ENCODE measurements at places on chromosomes 3 and 15.

GRCh38 chr3:51860703-51861665 is at the start of gene IQCF2:
Gene IQCF2 (plus strand): TSS chr3:51861615. CDS start chr3:51861667, 52 bp downstream.
- no peak for DNase-seq

DNA sequence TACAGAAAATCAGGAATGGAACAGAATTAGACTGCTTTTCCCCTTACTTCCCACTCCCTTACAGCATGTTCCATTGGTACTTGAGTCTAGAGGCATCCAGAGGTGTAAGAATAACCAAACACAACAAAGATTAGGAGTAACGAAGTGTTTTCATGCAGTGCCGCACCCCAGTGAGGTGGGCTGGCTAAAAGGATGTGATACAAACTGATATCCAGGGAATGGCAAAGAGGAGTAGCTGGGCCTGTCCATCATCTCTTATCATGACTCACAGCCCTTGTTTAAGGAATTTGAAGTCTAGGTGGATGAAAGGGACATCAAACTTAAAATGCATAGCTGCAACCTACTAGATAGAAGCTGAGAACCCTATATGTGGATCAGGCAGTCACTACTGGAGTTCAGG is 16.4 kb downstream of the SCG5 start:
- no peak for DNase-seq

DNA sequence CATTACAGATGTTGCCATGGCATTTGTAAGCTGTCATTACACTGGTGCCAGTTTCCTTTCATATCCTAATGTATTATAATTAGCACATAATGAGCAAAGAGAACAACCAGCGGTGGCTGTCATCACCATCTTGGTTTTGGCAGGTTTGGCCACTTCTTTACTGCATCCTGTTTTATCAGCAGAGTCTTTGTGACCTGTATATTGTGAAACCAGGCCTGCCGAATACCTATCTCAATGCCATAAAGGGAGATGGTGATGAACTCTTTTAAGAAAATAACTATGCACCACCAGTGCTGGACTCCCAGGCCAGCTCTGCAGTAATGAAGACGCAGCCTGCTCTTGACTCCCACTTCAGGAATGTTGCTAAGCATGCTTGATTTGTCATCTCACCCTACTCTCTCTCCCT is 458.1 kb upstream of the NR2F2 start:
- DNase-seq = no peak

DNA sequence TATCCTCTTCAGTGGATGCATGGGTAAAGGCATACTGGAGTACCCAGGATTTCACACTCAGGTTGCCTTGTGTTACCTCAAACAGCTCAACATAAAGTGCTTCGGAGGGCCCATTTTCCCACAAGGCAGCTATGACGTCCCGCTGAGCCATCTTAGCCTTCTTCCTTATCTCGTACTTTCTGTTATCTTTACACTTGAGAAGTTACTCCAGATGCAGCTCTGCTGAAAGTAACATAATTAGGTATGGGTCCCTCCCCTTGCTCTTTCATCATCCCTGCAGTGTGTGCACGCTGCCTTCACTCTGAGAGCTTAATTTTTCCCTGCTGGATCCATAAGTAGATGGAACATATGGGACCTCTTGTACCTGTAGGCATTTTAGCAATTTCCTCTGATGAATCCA is 410.3 kb downstream of the AGBL1 start:
- no peak for DNase-seq

- DNase-seq = no peak
Measured at GRCh38 chr15:95758451-95758850, 572.0 kb upstream of the NR2F2 start.

DNA sequence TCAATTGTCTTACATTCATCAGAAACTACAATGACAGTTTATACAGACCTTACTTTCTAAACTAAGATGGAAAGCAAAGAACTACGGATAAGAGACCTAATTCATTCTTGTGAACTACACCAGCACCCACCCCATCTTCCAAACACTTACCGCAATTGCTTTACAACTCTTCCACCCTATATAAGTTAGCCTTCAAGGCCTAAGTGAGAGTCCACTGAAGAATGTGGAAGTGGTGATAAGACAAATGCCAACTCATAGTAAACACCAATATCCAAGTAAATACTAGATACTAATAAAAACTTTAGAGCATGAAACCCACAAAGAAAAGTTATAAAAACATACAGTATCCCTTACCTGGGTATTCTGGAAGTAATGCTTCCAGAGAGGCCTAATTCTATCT is 13.6 kb downstream of the ARF4 start:
- DNase-seq = no peak

- DNase-seq = no peak
Measured at GRCh38 chr3:127404221-127405009, 116.6 kb upstream of the PRR20G start.

- no peak for DNase-seq
Measured at GRCh38 chr3:182637350-182638110, 155.8 kb upstream of the ATP11B start.

DNA sequence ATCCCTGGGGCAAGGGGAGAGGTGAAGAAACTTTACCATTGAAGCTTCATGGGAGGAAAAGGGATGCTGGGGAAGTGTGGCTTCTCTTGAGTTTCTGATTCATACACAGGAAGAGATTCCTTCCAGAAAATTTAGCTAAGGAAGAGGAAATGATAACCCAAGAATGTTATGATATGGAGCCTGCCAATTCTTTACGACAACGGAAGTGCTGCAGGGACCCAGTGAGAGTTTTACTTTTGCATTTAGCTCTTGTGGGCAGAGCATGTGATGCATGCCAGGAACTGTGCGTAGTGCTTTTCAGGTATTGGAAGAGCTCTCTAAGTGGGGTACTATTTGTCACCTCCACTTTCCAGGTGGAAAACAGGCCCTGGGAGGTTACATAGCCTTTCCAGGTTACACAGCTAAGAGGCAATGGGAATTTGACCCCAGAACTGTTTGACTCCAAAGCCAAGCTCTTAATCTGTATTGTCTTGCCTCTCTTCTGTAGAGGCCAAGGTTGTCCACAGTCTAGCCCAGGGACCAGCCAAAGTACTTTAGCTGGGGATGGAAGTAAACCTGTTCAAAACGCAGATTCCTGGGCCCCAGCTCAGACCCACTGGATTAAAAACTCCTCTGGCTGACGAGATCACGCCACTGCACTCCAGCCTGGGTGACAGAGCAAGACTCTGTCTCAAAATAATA is 23.0 kb downstream of the CMTM7 start:
- no peak for DNase-seq

DNA sequence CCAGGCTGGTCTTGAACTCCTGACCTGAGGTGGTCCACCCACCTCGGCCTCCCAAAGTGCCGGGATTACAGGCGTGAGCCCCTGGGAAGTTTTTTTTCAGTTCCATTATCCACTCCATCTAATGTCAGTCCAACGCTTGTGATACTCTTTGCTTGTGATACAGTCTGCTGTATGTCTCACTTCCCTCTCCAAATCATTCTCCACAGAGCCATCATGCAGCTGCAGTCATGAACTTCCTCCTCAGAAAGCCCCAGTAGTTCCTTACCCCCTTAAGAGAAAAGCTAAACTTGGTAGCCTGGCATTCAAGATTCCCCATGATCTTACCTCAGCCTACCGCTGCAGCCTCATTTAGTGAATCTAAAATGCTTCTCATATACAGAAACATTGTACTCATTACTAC is 2.3 kb downstream of the ARPC4 start:
- DNase-seq = peak; percentile 33

DNA sequence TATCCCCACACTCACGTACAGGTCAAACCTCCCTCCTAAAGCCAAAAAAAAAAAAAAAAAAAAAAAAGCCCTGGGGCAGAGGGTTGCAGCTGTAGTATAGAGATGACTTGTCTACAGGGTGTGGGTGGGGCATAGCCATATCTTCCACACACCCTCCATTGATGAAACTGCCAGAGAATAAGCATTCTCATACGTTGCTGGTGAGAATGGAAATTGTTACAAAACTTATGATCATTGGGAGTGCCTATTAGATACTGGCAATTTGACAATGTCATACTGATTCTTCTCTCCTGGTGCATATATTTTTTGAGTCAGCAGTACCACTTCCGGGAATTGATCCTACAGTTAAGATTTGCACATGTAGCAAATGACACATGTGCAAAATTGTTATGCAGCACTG is 11.0 kb upstream of the CTNNB1 start:
- DNase-seq = no peak

GRCh38 chr3:20846832-20847231 is 660.8 kb upstream of the SGO1 start:
- DNase-seq = no peak

GRCh38 chr3:6282918-6283317 is 578.0 kb upstream of the GRM7 start:
- peak; percentile 5 for DNase-seq

DNA sequence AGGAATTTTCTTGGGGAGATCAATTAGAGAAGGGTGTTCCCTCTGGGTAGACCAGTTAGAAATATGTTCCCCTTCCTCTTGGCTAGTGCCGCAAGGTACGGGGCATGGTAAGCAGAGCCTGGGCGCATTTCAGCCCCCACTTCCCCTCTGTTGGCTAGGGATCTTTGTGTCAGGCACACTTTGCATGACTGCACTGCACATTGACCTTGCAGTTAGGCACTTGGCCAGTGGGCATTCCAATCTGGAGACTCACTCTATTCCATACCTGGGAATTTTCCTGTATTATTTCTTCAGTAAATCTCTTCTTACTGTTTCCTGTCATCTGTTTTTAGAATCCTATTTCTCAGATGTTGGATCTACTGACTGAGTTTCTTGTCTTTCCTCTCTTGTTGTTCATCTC is 30.0 kb upstream of the CACNA1D start:
- DNase-seq = no peak

GRCh38 chr15:94075349-94075748 is 156.0 kb upstream of the MCTP2 start:
- DNase-seq = no peak

GRCh38 chr3:148457886-148458285 is 239.8 kb upstream of the AGTR1 start:
- no peak for DNase-seq

- DNase-seq = no peak
Measured at GRCh38 chr15:64938192-64938591, 26.5 kb downstream of the ANKDD1A start.

- DNase-seq = no peak
Measured at GRCh38 chr3:88149101-88149508, 654 bp upstream of the C3orf38 start.

DNA sequence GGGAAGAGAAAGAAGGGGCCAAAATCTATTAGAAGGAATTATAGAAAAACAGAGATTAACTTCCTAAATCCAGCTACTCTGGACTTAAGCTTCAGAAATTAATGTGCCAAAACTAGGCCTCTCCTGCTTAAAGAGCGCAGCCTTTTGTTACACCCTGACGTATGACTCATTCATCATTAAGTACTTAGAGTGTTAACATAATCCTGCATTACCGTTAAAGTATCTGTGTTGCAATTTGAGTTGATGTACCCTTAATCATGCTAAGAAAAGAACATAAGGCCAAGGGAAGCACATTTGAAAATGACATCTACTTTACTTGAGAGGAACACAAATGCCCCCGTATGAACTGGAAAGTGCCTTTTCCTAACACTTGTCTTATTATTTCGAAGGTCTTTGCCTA is 7.9 kb downstream of the HTR3D start:
- DNase-seq = no peak

DNA sequence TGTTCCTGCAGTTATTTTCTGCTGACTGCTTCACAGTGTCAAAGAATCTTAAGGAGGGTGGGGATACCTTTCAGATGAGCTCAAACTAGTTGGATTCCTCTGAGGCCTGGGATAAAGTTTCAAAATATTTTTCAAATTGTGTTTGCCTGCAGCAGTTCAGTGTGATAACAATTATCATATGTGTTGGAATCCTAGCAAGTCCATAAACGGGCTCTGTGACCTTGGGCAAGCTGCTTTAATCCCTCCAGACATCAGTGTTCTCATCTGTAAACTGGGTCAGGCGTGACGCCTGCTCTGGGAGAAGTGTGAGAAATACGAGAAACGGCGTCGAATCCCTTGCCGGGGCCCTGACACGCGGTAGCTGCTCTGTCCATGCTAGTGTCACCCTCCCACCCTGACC is 153.5 kb downstream of the UACA start:
- no peak for DNase-seq

- no peak for DNase-seq
Measured at GRCh38 chr15:81865850-81866537, 179.8 kb downstream of the MEX3B start.

- DNase-seq = no peak
Measured at GRCh38 chr15:35851491-35851890, 305.5 kb upstream of the DPH6 start.

GRCh38 chr15:57919754-57920153 is 145.8 kb downstream of the ALDH1A2 start:
- no peak for DNase-seq

DNA sequence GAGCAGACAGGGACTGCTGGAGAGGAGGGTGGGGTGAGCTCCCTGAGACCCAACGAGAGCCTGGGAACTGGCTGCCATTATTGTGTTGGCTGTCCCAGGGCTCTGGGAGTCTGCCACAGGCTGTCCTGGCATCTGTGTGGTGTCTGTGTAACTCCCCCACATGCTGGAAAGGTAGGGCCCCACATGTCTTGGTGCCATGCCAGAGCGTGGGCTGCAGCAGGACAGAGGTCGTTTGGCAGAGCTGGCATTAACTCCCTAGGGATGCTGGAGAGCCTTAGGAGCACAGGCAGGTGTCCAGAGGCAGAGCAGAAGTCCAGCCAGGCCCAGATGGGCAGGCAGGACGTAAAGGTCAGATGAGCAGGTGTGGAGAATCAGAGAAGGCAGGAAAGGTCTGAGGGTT is 9.7 kb downstream of the TIMP4 start:
- DNase-seq = no peak

All from globus pallidus (tissue), 1 donor.